ENCODE measurements at places on chromosomes 2 and 18.

- no peak for DNase-seq
Observed at GRCh38 chr2:214629875-214630274, 179.6 kb downstream of the BARD1 start.

- DNase-seq = peak; percentile 5
Observed at GRCh38 chr2:231545105-231545902, 15.1 kb upstream of the NMUR1 start.

DNA sequence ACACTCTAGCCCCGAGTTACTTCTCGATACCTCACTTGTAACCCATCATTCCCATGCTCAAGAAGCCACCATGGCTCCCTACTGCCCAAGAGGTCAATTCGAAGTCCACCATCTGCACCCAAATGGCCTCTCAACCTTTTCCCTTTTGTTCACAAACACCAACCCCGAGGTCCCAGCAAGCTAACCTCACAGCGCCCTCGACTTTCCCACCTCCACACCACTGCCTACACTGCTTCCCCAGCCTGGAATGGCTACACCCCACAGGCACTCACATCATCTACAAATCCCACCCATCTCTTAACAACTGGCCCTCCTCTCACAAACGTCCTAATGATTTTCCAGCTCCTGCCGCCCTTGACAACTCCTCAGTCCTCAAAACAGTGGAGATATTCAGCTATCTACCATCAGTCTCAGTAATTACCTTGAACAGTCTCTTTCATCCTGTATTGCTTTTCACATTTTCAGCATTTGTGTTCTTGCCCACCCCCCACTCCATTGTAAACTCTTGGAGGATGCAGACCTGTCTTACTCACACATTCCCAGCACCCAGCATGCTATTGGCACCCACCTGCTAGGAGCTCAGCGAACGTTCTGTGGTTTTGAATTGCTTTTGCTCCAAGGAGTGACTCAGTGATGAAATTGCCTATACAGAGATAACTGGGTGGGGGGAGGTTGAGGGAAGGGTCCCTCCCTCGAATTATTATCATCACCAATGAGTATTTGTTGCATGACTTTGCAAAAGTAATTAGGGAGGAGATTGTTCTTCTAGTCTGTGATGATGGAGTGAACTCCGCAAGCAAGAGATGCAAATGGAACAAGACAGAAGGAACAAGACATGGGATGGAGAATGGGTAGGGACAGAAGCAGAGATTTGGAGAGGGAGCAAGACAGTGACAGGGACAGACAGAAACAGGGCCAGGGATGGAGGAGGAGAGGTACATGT lies 106.8 kb downstream of the CYP26B1 start:
- no peak for DNase-seq

- DNase-seq = no peak
Observed at GRCh38 chr18:45521777-45522176, 93.5 kb upstream of the SLC14A2 start.

- no peak for DNase-seq
Observed at GRCh38 chr2:172246649-172247048, 143.9 kb upstream of the DLX2 start.

GRCh38 chr2:236984046-236984445 lies 101.6 kb upstream of the COPS8 start:
- no peak for DNase-seq

DNA sequence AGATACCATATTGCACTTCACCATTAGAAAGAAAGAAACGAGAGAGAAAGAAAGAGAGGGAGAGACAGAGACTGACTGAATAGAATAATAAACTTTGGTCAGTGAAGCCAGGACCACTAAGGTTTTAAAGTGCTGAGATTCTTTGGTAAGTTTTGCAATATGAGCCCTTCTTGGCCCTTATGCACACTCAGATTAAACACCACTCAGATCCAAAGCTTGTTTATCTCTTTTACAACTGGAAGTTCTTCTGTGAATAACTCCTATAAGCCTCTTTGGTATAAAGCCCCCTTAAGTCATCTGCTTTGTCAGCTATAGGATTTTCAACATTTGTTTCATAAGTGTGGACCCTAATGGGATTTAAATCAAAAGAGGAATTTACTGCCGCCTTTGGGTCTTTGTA lies 40.8 kb downstream of the PID1 start:
- DNase-seq = no peak

GRCh38 chr2:6933911-6934310 lies 16.7 kb downstream of the RNF144A start:
- no peak for DNase-seq

- DNase-seq = no peak
Observed at GRCh38 chr18:46754188-46754587, 2.7 kb downstream of the ST8SIA5 start.

DNA sequence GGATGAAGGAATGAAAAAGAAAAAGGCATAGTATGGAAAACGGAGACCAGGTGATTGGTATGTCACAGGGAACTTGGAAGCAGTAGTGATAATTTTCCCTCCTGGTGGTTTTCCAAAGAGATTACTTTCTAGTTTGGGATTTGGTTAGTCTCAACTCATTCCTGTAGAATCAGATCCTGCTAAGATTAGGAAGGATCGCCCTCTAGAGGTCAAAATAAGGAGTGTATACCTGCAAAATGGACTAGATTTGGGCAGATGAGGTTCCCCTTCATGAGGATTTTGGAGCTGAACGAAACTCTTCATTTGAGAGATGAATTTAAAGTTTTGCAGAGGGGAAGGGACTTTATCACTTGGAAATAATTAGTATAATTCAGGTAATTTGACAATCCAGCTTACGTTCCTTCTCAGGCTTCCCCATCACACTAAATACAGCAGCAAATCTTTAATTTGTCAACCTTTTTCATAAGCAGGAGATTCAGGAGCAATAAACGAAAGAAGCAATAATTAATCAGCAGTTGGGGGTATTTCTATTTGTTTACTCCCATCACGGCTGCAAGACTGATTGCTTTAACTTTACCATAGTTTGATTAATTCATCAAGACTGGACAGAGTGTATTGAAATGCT lies 65.2 kb downstream of the CCDC195 start:
- DNase-seq = peak; percentile 16

DNA sequence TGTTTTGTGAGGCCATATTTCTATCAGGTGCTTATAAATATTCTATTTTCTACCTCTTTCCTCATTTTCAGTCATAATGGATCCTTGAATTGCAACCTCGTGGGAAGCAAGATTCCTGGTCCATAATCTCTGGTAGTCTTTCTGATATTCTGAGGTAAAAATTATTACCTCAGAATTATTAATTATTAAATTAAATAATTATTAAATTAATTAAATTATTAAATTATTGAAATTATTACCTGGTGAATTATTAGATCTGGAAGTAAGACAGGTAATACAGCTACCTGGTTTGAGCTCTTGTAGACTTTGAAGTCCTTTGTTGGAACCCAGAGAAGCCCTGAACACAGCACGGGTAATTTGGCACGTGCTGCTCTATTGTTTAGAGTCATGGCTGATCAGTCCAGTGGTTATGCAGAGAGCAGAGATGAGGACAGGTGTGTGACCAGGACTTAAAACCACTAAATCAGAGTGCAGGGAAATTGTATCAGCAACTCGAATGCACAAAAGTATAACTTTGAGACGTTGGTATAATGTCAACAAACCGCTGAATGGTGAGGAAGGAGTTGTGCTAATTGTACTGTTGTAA lies 46.8 kb upstream of the PTPRM start:
- no peak for DNase-seq

GRCh38 chr2:24816884-24817283 lies 23.7 kb downstream of the CENPO start:
- DNase-seq = peak; percentile 27

DNA sequence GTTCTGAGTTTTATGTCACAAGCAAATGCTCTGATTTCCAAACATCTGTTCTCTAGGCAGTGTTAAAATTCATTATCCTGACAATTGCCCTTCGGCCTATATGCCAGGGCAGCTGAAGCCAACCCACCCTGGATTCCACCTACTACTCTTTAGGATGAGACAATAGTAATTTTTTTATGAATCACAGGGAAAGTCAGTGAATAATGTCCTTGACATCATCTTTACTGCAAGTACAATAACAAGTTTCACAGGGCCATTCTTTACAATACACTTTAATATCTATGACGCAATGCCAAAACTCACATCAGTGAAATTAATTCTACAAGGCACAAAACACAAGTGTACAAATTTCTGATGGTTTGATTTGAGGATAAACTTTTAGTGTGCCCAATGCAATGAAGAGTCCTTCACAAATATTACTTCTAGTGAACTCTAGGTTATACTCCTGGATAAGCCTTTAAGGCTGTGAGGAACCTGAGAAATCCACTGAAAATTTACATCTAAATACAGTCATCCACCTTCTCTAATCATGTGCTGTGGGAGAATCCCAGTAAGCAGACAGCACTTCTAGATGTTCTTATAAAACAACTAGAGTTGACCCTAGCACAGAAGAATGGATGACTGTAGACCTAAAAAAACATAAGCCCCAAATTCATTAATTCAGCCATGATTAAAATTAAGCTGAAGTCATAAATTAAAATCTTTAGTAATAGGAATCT lies 77.3 kb upstream of the CTLA4 start:
- DNase-seq = no peak

- no peak for DNase-seq
Observed at GRCh38 chr2:77086051-77086450, 436.1 kb downstream of the LRRTM4 start.

DNA sequence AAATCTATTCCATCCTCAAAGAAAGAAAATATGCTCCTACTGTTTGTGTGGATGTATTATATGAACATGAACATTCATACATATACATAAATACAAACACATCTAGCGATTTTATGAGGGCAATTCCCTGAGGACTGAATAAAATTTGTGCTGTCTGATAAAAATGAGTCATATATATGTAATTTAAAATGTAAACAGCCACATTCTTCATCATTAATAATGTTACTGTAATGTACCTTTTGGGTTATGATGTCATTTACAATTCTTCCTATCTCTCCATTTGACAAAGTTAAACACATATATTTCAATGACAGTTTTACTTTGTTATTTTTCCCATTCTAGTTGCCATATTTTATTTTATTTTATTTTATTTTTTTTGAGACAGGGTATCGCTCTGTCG lies 91.3 kb upstream of the ZFP36L2 start:
- no peak for DNase-seq

- DNase-seq = peak; percentile 55
Observed at GRCh38 chr2:191582355-191582754, 95.6 kb upstream of the NABP1 start.

DNA sequence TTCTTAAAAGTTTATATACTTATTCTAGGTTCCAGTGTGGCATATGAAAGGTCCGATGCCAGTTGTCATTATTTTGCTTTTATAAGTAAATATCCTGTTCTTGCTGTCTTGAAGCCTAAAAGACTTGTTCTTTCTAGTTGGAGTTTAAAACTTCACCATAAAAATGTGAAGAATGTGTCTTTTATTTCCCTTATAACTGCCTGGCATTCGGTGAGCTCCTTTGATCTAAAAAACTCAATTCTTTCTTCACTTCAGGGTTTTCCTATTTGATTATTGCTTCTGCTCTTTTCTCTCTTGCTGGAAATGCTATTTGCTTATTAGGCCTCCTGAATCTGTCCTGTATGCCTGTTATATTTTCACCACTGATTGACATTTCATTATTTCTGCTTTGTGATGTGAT lies 51.6 kb downstream of the TSPYL6 start:
- no peak for DNase-seq

DNA sequence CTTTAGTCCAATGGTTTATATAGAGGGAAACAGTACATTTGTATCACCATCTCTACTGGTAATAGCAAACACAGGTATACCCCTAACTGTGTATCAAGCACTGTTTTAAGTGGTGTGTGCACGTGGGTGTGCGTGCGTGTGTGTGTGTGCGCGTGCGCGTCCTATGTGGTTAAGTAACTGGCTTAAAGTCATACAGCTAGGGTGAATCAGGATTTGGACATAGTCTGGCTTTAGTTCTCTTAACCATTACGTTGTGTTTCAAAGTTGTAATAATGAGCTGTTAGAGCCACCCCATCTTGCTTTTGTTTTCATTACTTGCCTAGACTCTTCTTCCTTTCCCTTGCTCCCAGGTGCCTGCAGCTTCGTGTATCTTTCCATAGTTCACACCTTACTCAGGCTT lies 2.1 kb downstream of the HADHB start:
- DNase-seq = peak; percentile 80

DNA sequence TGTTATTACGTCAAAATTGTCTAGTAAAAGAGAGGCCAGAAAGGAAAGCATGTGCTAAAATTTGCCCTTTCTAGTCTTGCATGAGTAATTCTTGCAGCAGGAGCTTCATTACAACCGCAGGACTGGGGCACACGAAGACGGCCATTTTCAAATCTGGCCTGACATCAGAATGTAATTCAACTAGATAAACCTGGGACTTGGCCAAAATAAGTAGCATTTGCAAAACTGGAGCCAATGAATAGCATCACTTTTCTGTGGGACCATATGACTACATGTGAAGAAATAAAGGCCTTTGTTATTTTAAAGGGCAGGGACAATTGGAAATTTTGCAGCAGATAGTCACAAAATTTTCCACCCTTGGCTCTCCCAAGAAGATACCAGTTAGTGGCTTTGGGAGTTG lies 3.0 kb upstream of the FZD7 start:
- peak; percentile 83 for DNase-seq

- no peak for DNase-seq
Observed at GRCh38 chr2:23350041-23350791, 34.8 kb upstream of the KLHL29 start.

- DNase-seq = peak; percentile 85
Observed at GRCh38 chr18:6731222-6731596, 1.7 kb downstream of the ARHGAP28 start.

DNA sequence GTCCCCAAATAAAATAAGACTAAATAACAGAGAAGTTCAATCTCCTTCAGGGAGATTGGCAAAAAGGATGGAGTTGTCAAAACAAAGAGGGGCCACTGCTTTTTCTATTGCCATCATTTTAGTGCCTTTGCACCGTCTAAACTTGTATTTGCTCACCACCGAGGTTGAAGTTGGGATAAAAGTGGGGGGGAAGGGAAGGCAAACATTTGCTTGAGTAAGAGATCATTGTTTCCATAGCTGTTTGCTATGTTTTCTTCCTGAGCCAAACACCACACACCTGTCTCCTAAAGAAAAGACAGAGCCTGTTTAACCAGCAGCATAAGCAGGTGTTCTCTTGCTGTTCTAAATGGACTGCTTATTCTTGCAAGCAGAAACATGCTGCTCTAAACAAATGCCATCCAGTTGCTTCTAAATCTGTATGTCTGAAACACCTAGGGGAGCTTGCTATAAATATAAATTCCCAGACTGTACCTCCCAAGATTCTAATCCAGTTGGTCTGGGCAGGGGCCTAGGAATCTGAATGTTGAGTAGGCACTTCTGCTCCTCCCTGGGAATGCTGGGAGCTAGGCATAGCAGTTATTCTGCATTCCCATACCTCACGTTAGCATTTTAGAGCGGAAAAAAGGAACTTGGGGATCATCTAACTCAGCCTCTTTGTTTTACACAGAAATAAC lies 179.4 kb upstream of the ARL4C start:
- DNase-seq = no peak

GRCh38 chr2:85445316-85446295 lies 27.1 kb downstream of the SH2D6 start:
- DNase-seq = peak; percentile 70
